ENCODE measurements at places on chromosomes 13 and 19.
A peak's percentile ranks its signal among the peaks of the same experiment; 100 is the strongest.

- DNase-seq = peak; percentile 35
Measured at GRCh38 chr19:13574933-13575332, 68.7 kb upstream of the CACNA1A start.

GRCh38 chr13:111572956-111573761 lies 252.7 kb downstream of the TEX29 start:
- no peak for DNase-seq

DNA sequence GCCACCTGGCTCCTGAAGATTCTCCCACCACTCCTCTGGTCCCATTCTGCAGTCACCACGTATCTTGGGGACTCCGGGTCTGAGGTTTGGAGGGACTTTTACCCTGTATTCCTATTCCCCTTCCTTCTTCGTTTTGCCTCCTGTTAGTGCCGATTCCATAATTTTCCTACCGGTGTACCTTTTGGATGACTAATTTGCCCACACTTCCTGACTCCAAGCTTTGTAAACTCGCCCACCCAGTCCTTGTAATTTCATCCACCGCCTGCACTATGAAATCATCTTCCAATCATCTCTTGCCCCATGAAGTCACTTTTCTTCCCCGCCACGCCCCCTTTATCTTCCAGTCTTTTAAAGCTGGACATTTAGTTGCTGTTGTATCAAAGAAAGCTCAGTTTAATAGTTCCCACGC lies 572 bp downstream of the UCHL3 start:
- peak; percentile 72 for DNase-seq

DNA sequence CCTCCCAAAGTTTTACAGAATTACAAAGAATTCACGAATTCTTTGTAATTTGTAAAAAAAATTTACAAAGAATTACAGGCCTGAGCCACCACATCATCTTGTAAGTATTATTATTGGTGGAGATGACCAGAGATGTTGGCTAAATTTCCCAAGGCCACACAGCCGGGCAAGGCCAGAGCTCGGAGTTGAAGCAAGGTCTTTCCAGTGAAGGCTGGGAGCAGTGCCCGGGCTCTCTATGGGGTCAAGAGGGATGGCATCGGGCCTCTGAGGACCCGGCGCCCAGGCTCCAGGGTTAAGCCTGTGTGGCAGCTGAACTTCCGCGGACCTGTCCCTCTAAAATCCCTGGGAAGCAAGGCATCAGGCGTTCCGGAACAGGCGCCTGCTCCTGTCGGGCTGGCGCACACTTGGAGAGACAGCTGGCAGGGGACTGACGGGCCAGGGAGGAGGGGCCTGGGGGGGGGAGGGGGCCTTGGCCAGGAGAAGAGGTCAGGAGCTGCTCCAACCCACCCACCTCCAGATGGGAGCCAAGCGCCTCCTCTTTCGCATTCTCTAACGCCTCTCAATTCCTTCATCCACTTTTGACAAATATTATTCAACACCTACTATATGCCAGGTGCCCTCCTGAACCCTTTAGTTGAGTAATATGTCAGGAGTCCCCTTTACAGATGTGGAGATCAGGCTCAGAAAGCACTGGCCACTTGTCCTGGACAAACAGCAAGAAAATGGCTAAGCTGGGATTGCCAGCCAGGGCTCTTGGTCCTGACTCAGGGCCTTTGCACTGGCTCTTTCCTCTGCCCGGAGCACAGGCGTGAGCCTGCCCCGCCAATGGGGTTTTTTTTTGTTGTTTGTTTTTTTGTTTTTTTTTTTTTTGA lies 36.8 kb upstream of the SEMA6B start:
- no peak for DNase-seq

DNA sequence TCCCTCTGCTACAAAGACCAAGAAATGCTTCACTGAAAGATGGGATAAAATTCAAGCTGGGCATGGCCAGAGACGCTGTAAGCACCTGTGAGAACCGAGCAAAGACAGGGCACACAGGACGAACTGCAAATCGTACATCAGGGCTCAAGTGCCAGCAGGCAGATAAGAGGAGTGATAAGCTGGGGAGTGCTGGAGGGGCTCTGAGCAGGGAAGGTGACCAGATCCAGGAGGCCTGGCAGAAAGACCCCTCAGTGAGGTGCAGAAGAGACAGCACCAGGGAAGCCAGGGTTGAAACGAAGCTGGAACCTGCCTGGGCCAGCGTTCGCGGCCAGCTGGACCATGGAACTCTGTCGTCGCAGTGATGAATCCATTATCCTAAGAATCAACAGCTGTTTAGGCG lies 10.2 kb downstream of the RAB20 start:
- no peak for DNase-seq

DNA sequence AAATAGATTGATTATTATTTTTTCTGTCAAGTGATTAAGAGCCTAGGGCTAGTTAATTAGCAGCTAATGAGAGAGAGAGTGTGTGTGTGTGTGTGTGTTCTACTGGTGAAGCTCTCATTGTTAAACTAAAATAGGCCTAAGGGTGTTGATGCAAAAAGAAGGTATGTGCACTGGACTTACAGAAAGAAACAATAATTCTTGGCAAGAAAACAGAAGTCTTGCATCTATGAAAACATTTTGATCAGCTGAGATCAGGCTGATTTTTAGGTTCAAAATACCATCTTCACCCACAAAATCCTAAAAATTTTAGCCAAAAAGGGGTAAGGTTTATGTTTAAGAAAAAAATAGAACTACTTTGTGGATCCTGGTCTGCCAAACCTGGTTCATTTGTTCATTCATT lies 106.5 kb downstream of the POSTN start:
- DNase-seq = no peak

- DNase-seq = no peak
Measured at GRCh38 chr19:48490981-48491792, 20.4 kb downstream of the LMTK3 start.

GRCh38 chr19:18742838-18743783 lies 48.0 kb downstream of the COMP start:
- DNase-seq = no peak
